ENCODE measurements at places on chromosomes 1 and 21.

DNA sequence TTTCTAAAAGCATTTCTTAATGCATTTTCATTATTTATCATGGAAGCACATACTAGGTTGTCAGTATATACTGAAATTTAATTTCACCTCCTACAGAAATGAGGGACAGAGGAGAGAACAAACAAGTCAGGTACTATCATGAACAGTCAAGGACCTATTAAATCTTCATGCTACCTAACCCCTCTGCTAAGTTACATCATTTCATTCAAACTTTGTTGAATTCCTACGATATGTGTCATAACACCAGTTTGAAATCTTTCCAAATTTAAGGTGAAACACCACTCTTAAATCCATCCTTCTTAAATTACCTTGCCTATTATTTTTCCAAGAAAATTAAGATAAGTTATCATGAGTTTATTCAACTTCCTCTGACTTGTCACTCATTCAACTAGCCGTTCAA is 78.9 kb downstream of the DENND1B start:
- DNase-seq: no peak

GRCh38 chr1:16978567-16979474 is 1.6 kb downstream of the MFAP2 start:
- DNase-seq: peak; percentile 64

- peak; percentile 47 for DNase-seq
These were observed 105.7 kb upstream of the PPP2R5A start for GRCh38 chr1:212179394-212180076.

DNA sequence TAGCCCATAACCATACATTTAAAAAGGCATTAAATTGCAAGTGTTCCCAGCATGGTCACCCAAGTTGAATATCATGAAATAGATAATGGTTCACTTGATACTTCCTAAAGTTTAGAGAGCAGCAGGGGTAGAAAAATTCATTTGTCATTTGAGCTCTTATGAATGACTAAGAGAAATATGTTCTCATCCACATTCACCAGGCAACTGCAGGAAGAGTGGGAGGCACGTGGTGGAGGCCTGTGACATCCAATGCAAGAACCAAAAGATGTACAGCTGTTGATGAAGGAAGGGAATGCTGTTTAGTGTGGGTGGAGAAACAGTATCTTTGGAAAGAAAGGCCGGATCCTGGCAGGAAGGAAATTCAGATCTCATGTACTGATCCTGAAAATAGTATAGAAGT is 473.1 kb downstream of the ADGRL2 start:
- no peak for DNase-seq

DNA sequence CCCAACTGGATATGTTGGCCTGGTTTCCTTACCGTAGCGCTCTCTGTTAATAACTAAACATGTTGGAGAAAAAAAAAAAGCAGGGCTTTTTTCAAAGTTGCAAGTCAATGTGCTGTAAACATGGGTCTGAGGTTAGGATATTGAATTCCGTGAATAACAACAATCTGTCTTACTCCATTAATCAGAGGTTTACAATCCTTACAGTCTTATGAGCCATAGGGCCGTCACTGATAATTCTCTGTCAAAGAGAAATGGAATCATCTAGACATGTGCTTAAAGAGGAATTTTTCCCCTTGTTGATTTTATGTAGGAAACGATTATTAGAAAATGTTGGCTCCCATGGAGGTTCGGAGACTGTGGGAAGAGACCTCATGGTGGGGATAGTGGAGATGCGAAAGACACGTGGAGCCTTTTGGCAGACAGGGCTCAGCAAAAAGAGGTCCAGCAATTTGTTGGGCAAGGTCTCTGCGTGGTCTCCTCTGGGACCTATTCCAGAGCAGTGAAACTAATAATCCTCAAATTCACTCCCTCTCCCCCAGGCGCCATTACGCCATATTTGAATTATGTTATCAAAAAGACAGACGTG is 83.5 kb upstream of the CLDN14 start:
- no peak for DNase-seq

- no peak for DNase-seq
These were observed 31.6 kb downstream of the VWA5B1 start for GRCh38 chr1:20322081-20322824.

DNA sequence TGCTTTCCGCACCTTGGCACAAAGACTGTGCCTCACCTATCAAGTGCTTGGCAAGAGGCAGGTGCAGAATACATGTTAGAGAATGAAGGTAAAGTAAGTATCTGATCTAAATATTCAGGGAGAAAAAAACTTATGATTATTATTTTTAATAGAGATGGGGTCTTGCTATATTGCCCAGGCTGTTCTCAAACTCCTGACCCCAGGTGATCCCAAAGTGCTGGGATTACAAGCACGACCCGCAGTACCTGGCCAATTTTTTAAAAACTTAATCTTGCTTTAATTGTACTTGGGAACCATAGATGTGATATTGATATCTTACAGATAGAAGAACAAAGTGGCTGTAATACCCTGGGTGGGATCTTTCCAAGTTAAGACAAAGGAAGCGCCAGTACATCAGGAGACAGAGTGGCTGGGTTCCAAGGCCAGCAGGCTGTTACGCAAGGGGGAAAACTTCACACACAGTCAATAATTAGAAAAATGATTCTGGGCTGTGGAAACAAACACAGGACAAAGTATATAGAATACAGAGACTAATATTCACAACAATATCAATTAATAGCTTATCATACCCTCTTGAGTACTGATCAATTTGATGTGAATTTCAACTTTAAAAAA is 58.6 kb upstream of the ATP1A1 start:
- DNase-seq: no peak

- no peak for DNase-seq
These were observed 485.2 kb downstream of the PLPP3 start for GRCh38 chr1:56094168-56094567.

DNA sequence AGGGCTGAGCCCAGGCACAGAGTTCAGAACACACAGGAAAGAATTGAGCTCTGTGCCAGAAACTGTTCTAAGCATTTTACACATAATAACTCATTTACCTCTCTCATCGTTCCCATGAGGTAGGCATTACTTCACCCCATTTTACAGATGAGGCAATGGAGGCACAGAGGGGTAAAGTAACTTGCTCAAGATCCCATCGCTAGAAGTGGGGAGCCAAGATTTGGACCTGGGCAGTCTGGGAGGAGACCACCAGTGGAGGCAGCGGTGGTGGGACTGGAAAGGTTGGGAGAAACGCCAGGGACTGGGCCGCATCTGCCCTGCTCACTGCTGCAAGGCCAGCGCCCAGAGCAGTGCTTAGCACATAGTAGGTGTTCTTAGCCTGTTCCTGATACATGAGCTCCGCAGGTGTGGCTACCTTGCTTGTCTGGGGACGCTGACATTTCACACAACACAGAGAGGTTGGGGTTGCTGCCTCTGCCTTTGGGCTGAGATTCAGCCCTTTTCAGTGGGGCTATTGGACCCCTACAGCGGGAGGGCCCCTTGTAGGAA is 27.8 kb upstream of the EPS8L3 start:
- DNase-seq: no peak

GRCh38 chr1:48414264-48414663 is 57.7 kb downstream of the SPATA6 start:
- DNase-seq: no peak

DNA sequence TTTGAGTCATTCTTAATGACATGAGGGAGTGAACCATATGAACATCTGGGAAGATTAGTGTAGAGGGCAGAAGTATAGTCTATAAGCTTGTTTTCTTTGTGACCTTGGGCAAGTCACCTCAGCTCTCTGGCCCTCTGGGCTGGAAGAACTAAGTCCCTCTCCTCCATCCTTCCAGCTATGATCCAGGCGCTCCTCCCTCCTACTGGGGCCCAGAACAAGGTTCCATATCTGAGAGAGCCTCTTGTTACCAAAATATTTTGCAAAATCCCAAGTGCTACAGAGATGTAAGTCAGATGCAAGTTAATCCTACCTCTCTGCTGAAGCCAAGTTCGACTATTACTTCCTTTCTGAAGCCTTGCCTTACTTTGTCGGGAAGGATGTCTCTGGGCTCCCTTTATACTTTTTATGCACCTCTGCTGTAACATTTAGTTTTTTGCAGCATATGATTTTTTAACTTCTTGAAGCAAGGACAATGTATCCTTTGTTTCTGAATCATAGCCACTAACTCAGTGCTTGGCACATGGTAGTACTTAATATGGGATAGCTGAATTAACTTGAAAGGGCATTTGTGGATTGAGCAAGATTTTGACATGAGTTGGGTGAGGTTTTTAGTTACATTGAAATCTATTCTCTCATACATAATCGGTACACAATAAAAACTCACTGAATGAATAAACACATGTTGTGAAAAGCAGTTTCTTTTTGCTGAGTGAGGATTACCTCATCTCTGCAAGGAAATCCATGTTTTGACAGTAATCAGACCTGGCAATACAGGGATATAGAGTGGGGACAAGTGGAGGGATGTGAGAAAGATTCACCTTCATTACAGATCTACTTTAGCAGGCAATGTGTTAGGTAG is 54.7 kb upstream of the BEND5 start:
- DNase-seq: no peak

- DNase-seq: no peak
These were observed 19.4 kb downstream of the ABCG1 start for GRCh38 chr21:42238185-42238934.

- no peak for DNase-seq
These were observed 4.1 kb downstream of the ILDR2 start for GRCh38 chr1:166971252-166971651.

DNA sequence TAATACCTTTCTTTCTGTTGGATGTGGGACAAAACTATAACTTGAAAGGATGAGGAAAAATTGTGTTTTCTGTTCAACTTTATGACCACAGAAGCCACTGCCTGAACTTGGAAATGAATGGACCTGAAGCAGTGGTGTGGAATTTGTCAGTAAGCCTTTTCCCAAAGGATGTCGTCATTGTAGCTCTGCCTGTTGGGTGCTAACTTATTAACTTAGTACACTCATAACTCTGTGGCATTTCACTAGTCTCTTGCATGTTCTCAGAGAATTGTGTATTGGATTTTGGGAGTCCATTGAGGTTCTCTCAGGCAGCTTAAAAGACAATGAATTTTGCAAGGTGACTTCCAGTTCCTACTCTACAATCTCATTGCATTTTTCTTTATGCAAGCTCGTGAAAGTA is 49.6 kb downstream of the KCNK2 start:
- DNase-seq: no peak

- no peak for DNase-seq
These were observed 7.5 kb upstream of the SLC44A5 start for GRCh38 chr1:75618382-75618781.

DNA sequence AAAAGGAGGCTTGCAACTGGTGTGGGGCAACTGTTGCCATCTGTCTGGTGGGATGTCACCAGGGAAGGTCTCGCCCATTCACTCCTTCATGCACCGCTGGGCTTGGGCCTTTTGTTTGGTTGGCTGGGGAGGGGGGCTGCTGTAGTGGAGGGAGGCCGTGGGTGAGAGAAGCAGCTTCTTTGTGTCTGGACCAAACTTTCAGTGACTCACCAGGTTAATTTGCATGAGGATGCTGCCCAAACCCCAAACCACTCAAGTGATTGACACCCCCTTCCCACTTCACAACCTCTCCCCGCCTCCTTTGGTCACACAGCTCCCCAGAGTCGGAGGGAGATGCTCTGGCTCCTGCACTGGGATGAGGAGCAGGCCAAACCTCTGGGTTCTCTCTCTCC is 19.7 kb downstream of the BTG2 start:
- no peak for DNase-seq

DNA sequence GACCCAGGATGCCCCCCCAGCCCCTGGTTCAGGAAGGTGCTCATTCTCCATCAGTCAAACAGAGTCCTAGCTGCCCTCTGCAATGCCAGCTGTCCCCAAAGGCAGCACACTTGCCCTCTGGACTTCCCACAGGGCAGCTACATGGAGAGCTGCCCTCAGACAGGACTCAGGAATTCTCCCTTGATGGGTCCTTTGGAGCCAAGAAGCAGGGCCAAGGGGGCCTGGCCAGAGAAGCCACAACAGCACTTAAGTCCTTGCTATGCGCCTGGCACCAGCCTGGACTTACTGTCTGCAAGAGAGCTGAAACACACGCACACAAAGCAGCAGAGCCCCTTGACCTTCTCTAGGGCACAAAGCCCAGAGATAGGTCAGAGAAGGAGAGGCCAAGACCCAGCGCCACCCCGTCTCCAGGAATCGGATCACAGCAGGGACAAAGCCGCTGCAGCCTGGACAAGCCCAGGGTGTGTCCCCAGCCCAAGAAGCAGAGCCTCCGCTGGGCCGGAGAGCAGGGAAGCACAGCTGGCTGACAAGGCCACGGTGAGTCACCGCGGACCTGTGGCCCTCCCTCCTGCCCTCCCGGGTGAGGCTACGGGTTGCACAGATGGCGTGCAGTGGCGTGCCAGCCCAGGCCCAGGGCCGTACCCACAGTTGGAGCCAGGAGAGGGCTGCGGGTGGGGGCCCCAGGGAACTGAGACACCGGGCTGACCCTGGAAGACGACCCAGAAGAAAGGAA is 1.7 kb downstream of the WNT9A start:
- DNase-seq: peak; percentile 80

- no peak for DNase-seq
These were observed 160.4 kb downstream of the RUNX1 start for GRCh38 chr21:34888569-34889319.

DNA sequence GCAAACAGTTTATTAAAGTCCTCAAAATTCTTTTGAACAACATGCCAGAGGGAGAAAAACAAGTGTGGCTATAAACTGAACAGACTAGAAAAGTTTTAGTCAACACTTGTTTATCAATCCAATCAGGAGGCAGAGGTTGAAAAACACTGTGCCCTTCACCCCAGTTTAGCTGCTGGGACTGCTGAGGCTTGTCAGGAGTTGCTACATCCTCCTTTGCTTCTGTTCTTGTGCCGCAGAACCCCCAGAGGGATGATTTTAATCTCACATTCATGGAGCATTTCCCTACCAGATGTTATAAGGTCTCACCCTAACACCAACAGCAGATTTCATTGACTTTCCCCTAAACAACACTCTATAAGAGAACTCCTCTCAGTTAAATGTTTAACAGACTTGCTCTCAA is 321.2 kb downstream of the VAV3 start:
- no peak for DNase-seq

DNA sequence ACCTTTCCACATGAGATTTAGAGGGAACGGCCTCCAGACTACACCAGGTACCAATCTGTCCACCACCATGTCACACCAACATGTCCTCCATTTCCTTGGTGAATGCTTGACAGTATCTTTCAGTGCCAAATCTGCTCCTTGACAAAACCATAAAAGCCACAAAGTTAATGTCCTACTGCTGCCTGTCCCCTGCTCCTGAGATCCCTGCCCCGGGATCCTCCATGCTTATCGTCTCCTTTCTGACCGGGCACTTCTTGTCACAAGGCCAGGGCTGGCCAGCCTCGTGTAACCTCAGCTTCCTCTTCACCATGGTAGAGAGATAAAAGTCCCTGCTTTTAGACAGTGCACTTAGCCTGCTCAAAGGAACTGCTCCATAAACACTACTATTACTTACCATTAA is 136.2 kb downstream of the NAV1 start:
- DNase-seq: no peak

GRCh38 chr1:152924191-152924590 is 15.8 kb downstream of the IVL start:
- no peak for DNase-seq
